ENCODE measurements at places on chromosomes 11 and 22.

DNA sequence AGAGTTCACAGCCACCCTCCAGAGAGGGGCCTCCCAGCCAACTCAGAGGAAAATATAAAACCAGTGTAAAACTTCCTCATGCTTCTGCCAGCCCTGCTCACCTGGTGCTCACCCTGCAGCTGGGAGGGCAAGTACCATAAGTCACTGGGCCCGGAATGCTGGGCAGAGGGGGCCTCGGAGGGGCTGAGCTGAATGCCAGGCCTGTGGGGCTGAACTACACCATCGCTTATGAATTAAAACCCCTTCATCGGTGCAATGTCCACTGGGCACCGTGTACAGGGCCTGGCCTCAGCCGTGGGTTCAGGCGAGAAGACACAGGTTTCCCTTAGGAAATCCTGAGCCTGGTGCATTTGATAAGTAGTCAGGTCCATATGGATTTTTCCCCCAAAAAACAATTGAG lies 828.6 kb downstream of the TBC1D22A start:
- no peak for DNase-seq

GRCh38 chr11:6833356-6833755 lies 12.1 kb upstream of the OR10A5 start:
- DNase-seq, result no peak

DNA sequence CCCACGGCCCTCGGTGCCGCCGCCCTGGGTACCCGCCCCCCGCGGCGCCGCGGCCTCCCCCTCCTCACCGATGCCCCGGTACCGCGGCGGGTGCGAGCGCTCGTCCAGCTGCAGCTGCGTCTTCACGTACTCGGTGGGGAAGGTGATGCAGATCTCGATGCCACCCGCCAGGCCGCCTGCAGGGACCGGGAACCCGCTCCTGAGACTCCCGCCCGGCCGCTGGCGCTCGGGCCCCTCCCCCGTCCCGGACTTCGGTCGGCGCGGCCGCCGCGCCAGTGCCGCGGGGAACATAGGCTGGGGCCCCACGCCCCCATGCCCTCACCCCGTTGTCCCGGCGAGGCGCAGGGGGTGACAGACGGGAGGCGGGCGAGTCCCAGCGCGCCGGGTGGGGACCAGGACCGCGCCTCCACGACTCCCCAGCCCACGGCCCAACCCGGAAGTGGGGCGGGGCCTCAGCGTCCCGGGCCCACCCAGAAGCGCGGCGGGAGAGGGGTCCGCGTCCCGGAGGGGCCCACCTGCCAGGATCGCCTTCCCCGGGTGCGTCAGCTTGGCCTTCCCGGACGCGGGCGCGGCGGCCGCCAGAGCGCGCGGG lies 375 bp downstream of the SLC25A1 start:
- DNase-seq, result no peak

DNA sequence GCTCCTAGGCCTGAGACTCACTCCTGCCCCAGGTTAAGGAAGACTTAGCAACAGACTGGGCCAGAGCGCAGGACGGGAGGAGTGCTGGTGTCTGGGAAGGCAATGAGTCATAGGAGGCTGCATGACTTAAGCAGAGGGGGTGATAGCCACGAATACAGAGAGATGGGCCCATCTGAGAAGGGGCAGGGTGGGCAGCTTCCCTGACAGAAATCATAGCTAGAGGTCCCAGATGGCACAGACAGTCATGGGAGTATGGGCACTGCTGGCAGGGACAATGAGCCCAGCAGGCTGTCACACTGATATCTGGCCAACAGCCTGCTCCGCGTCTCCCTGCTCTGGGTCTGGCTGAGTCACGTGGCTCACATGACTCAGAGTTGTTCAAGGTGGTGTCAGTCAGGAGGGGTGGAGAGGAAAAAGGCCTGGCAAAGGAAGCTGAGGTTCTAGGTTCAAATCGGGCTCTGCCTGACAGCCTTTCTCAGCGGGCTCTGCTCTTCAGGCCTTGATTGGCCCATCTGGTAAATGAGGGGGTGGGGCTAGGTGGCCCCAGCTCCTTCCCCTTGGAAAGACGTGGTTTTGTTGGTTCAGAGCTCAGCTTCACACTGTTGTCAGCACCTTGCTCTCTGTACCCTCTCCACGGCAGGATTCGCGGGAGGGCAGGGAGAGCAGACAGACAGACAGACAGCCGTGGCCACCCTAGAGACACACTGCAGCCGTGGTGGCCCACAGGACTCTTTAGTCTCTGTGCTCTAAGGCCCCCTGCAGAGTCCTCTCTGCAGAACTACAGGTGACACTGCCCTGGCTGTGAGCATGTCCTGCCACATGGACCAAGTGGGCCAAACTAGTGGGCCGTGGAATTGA lies 47.8 kb downstream of the DBX1 start:
- DNase-seq, result no peak

GRCh38 chr22:44931077-44931540 lies 78.7 kb downstream of the PHF21B start:
- DNase-seq, result no peak

- DNase-seq, result no peak
These were observed 7.6 kb downstream of the SCYL1 start for GRCh38 chr11:65532388-65533064.

GRCh38 chr11:129215506-129216245 lies 23.6 kb upstream of the ARHGAP32 start:
- no peak for DNase-seq

DNA sequence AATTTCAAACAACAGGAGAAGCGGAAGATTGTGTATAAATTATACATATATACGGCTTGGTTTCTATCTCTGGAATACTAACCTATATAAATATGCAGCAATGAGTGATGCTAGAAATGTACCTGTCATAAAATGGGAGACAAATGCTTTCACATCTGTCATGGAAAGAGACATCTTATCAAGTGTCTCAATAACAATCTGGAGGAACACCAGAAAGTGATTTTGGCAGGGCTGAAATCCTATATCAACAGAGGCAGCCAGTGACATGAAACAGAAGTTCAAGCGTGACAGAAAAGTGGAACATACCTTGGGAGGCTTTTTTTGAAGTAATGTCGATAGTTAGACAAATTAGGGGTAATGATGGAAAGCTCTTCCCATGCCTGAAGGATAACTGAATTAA lies 834.6 kb downstream of the JRKL start:
- DNase-seq, result no peak
